ENCODE measurements at places on chromosomes 13 and 19. TPM values are rescaled to one million over a fixed set of nuclear protein-coding genes. Genes with fewer than 3 reads are reported as not detected.

DNA sequence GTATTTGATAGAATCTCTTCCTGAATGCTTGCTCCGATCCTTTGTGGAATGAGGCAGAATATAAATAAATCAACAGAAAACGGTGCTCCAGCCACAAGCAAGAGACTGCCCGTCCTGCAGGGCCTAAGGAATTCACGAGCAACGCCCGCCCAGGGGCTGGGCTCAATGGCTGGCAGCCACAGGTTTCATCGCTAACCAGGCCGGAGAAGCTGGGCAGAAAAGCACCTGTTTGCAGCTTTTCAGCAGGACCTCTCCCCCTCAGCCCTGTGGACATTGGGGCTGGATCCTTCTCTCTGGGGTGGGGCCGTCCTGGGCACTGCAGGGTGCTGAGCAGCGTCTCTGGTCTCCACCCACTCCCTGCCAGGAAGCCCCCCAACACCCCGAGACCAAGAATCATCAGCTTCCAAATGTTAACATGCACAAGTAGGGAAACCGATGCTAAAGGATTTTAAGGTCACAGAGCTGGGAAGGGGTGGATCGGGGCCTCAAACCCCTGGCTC is 102.5 kb downstream of the GADD45B start:
- no peak for DNase-seq

Gene MISP
- 0.18 TPM for total RNA-seq

DNA sequence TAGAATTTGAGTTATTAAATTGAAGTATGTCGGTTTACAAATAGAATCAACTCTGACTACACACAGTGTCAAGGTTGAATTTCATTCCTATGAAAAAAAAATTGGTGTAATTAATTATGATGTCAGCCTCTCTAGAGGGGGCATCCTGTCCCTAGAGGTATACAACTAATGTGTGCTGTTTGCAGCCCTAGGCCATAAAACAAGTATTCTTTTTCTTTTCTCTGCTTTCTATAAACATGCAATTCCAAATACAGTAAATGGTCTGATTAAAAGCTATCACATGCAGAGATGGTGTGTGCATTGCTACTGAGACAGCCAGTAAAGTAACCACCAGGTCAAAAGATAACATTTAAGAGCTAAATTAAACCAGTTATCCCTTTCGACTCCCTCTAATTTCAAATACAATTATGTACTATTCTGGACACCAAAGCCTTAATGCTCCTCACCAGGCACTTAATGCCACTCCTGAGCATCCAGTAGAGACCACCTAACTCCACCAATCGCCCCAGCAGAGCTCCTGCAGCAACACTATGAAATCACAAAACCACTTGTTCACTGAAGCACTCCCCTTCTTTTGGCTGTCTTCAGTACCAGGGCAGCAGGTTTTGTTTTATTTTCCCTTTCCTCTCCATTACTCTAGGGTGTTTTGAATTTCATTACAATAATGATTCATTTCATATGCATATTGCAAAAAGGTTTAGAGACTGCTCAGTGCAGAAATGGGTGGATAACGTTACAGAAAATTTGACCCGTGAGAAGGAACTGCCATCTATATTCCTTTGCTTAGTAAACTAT is 426.9 kb downstream of the PCDH9 start:
- DNase-seq = no peak

Gene OR7C2
- not detected for total RNA-seq

DNA sequence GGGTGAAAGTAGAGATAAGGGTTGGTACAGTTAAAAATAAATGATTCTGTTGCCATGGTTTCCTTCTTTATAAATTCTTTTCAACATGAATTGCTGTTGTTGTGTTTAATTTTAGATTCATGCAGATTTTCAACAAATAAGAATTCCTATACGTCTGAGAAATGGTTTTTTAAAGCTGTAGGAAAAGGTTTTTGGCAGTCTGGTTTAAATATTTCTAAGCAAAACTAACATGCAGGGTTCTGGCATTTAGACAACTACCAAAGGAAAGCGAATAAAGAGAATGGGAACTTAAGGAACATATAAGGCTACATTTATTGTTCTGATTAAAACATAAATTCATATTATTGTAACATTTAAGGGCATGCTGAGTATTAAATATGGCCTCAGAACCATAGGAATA is 203.0 kb upstream of the MIR17HG start:
- DNase-seq = no peak

DNA sequence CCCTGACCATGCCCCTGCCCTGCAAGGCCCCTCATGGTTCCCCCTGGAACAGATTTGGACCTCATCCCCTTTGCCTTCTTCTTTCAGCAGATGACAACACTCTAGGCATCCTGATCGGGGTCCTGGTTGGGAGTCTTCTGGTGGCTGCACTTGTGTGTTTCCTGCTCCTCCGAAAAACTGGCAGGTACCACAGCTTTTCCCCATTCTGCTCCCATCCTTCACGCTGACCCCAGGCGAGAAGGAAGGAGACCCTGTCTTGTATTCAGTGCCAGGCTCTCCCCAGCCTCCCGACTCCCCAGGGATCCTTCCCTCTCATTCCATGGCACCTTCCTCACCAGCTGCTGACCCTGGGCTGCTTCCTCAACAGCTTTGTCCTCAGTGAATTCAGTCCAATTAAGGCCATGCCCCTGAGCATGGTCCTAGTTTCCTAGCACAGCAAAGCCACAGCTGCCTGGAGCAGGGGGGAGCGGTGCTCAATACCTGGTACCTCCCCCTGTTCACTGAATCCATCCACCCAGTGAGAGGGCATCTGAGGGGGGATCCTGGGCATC is 8.4 kb downstream of the CEACAM21 start:
- no peak for DNase-seq

DNA sequence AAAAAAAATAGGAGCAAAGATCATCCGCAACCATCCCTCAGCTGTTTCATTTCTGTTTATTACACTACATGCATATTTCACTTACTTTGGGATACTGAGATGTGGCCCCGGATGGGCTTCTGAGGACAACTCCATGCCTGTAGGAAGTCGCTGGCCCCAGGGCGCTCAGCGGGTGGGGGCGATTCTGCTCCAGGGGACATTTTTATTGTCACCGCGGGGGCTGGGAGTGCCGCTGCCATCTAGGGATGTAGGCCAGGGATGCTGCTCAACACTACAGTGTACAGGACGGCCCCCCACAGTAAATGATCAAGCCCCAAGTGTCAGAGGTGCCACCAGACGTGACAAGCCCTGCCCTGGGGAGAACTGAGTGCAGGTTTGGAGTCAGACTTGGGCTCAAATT is 6.4 kb upstream of the BST2 start:
- DNase-seq = no peak

- no peak for DNase-seq
Observed at GRCh38 chr19:40223135-40223822, 3.2 kb downstream of the CCNP start.

- DNase-seq = no peak
Observed at GRCh38 chr13:58655086-58655485, 1023.5 kb downstream of the PCDH17 start.

- peak; percentile 26 for DNase-seq
Observed at GRCh38 chr19:57682226-57682766, 519 bp downstream of the ZNF551 start.
